Camera-type eye (tissue), 1 donor: ENCODE measurements at places on chromosomes 11 and 22. TPM values are rescaled to one million over a fixed set of nuclear protein-coding genes. Genes with fewer than 3 reads are reported as not detected.

Gene LRRC4C
- total RNA-seq, result 45.4 TPM

Gene VSIG10L2
- total RNA-seq, result not detected

Gene INTS4
- total RNA-seq, result 68.1 TPM

Gene SEC14L2
- total RNA-seq, result 27.5 TPM

Gene NCF4
- 5.1 TPM for total RNA-seq

Gene DMC1
- total RNA-seq, result 6.5 TPM

Gene OR8H1
- not detected for total RNA-seq

Gene HIKESHI
- 47.7 TPM for total RNA-seq
